ENCODE measurements at places on chromosomes 4 and X. TPM values are rescaled to one million over a fixed set of nuclear protein-coding genes. Genes with fewer than 3 reads are reported as not detected.
A peak's percentile ranks its signal among the peaks of the same experiment; 100 is the strongest.

DNA sequence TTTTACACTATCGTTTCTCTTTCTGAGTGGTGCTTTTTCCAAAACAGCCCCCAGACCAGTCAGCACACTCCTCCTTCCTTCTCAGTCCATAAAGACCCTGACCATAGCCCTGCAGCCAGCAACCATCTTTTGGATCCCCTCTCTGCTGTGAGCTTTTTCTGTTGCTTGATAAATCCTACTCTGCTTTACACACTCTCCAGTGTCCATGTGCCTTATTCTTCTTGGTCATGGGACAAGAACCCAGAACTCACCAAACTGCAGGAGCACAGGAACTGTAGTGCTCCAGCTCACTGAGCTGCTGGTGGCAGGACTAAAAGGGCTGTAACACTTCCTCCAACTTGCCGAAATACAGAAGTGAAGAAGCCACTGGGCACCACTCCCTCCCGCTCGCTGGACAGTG is 32.5 kb downstream of the COX18 start:
- no peaks in the 10 kb centered on the region for H3K27me3 ChIP-seq
- DNase-seq, result no peak
- no peaks in the 10 kb centered on the region for H3K36me3 ChIP-seq
- no peak overlapping the region for H3K27ac ChIP-seq
- H3K4me1 ChIP-seq, result no peaks in the 10 kb centered on the region
- H3K4me3 ChIP-seq, result no peak overlapping the region

DNA sequence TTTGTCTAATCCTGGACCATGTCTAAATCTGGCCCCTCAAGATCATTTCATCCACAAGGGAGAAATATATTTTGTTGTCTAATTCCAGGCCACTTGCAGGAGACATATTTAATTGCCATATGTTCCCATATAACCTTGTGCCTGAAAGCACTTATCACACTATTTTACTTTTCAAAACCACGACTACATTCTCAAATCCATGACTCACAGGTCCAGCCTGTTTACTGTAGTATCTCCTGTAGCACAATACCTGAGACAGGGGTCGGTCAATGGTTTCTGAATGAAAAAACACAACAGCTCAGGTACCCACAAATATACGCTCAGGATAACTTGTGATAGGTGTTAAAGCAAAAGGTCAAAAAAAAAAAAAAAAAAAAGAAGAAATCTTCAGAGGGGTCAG is 60.9 kb downstream of the SEC24D start:
- H3K27me3 ChIP-seq, result no peaks in the 10 kb centered on the region
- no peak overlapping the region for H3K27ac ChIP-seq
- H3K36me3 ChIP-seq, result no peaks in the 10 kb centered on the region
- no peak overlapping the region for H3K4me3 ChIP-seq

DNA sequence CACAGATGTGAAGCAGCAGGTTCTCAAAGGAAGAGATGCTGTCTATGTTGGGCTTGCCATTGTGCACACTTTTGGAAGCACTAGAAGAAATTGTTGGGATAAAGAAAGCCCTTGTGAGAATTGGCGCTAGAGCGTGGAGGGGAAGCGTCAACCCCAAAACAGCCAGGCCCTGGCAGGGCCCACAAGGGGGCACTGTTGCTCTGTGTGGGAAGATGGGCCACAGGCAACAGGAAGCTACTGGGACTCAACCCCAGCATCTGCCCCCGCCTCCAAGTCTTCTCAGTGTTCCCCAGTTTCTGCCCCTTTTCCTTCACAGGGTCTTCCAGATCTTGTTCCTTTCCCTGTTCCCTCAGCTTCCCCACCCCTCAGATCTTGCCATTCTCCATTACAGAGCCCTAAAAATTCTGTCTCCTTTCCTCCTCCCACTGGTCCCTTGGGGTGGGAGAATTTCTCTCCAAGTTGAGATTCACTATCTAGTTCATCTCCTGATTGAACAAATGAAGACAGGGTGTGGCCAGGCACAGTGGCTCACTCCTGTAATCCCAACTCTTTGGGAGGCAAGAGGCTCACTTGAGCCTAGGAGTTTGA is 85.5 kb downstream of the STARD8 start:
- H3K4me1 ChIP-seq, result no peaks in the 10 kb centered on the region
- H3K4me3 ChIP-seq, result no peak overlapping the region
- no peaks in the 10 kb centered on the region for H3K27me3 ChIP-seq
- no peak for DNase-seq
- no peaks in the 10 kb centered on the region for H3K36me3 ChIP-seq
- H3K27ac ChIP-seq, result no peak overlapping the region

PJA1 gene
- 69.4 TPM for total RNA-seq

DNA sequence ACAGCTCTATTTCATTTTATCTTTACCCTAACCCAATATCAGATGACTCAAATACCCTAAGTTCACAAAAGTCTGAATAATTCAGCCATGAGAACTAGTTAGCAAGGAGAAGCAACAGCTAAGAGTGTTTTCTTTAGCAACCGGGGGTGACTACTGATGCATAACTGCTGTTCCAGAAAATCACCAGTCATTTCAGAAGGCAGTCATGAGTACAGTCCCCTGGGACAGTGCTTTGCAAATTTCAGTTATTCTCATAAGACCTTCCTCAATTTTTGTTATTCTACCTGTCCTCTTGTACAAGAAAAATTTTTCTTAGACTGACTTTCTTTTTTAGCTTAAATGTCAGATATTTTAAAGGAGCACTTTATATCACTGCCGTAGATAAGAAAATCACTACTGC is 16.4 kb downstream of the BANK1 start:
- no peak overlapping the region for H3K27ac ChIP-seq
- H3K4me1 ChIP-seq, result no peaks in the 10 kb centered on the region
- no peaks in the 10 kb centered on the region for H3K36me3 ChIP-seq
- H3K4me3 ChIP-seq, result no peak overlapping the region

MORF4L2 gene
- 391 TPM for total RNA-seq

GRCh38 chrX:146241902-146242301 is 424.3 kb downstream of the SLITRK2 start:
- no peak overlapping the region for H3K27ac ChIP-seq
- H3K27me3 ChIP-seq, result no peaks in the 10 kb centered on the region
- no peak overlapping the region for H3K4me3 ChIP-seq
- H3K36me3 ChIP-seq, result no peaks in the 10 kb centered on the region
- no peak for DNase-seq
- no peaks in the 10 kb centered on the region for H3K4me1 ChIP-seq

SPACA5B gene
- total RNA-seq, result not detected

MAGEC1 gene
- not detected for total RNA-seq

- peak; percentile 56 for DNase-seq
- H3K4me1 ChIP-seq, result no peaks in the 10 kb centered on the region
- H3K27ac ChIP-seq, result peak overlapping the region; percentile 94
These were observed 581 bp downstream of the UBE2K start for GRCh38 chr4:39698424-39699009.

RAI2 gene
- 5.2 TPM for total RNA-seq

P2RY4 gene
- 0.06 TPM for total RNA-seq

- no peaks in the 10 kb centered on the region for H3K36me3 ChIP-seq
- no peak overlapping the region for H3K4me3 ChIP-seq
- H3K4me1 ChIP-seq, result peaks cover 8% of the 10 kb centered on the region
These were observed 162.5 kb upstream of the ATP6AP2 start for GRCh38 chrX:40418146-40418812.

- H3K27ac ChIP-seq, result no peak overlapping the region
- no peak overlapping the region for H3K4me3 ChIP-seq
- no peak for DNase-seq
- H3K36me3 ChIP-seq, result no peaks in the 10 kb centered on the region
These were observed 187.2 kb downstream of the NPFFR2 start for GRCh38 chr4:72218953-72219352.

LUZP4 gene
- not detected for total RNA-seq

- H3K27me3 ChIP-seq, result no peaks in the 10 kb centered on the region
- no peaks in the 10 kb centered on the region for H3K4me1 ChIP-seq
- peak; percentile 2 for DNase-seq
- no peak overlapping the region for H3K27ac ChIP-seq
These were observed 116.9 kb upstream of the GABRA2 start for GRCh38 chr4:46506876-46507275.

FAM114A1 gene
- total RNA-seq, result 71.8 TPM

- H3K4me3 ChIP-seq, result no peak overlapping the region
- no peaks in the 10 kb centered on the region for H3K27me3 ChIP-seq
- no peaks in the 10 kb centered on the region for H3K36me3 ChIP-seq
- DNase-seq, result no peak
These were observed 17.9 kb upstream of the OGT start for GRCh38 chrX:71515038-71515396.

- H3K36me3 ChIP-seq, result peaks cover 45% of the 10 kb centered on the region
- no peaks in the 10 kb centered on the region for H3K27me3 ChIP-seq
- H3K4me1 ChIP-seq, result peaks cover 4% of the 10 kb centered on the region
- H3K4me3 ChIP-seq, result no peak overlapping the region
These were observed 11.9 kb upstream of the MXD4 start for GRCh38 chr4:2273657-2274319.

DNA sequence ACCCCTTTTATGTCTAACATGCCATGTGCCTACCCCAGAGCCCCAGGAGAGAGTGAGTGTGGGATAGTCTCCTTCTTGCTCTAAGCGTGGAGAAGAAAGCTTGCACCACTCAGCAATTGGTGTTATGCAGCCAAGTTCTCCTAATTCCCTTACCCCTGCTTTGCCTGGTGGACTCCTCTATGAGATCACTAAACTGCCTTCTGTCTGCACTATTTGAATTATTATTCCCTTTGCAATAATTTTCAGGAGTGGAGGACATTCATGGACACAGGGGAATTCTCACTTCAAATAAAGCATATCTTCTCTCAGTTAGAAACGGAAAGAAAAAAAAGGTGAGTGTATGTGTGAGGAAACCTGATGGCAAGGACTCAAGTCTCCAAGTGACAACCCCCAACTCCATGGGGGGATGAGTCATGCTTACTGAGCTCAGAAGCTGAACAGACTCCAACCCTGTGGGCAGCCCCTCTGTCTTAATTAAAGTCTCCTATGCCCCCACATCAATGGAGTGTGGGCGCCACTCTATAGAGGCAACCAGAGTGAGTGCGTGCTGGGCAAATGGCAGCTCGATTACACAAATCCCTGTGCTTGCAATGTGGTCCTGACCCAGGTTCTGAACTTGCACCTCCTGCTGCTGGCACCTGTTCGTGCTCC is 381.9 kb downstream of the RAB28 start:
- no peak overlapping the region for H3K4me3 ChIP-seq
- H3K36me3 ChIP-seq, result no peaks in the 10 kb centered on the region
- H3K27me3 ChIP-seq, result no peaks in the 10 kb centered on the region
- H3K4me1 ChIP-seq, result no peaks in the 10 kb centered on the region

- H3K27me3 ChIP-seq, result no peaks in the 10 kb centered on the region
- no peak overlapping the region for H3K27ac ChIP-seq
- no peaks in the 10 kb centered on the region for H3K4me1 ChIP-seq
- no peak for DNase-seq
- no peaks in the 10 kb centered on the region for H3K36me3 ChIP-seq
- H3K4me3 ChIP-seq, result no peak overlapping the region
These were observed 726.4 kb upstream of the MAGEB2 start for GRCh38 chrX:29488919-29489318.

SCD5 gene
- total RNA-seq, result 297 TPM

DNA sequence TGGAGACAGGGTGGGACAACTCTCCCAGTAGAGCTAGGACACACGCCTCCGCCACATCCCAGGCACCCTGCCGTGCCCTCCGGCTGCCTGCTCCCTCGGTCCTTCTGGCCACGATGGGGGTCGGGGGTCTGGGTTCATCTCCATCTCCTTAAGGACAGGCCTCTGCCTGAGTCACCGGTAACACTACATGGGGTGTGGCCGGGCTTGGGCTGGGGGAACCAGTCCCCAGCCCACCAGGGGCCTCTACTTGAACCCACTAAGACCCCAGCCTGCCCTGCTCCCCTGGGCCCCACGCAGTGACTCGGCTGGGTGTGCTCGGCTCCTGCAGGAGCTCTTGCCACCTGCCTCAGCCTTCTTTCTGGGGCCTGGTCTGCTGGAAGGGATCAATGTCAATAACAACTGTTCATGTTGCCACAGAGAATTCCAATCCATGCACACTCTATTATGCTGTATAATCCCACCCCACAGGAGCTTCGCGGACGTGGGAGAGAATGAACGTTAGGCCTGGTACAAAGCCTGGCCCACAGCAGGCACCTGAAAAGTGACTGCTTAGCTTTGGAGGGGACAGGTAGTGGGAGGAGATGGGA is 177.7 kb upstream of the PSAPL1 start:
- no peak overlapping the region for H3K27ac ChIP-seq
- H3K4me1 ChIP-seq, result peaks cover 14% of the 10 kb centered on the region
- H3K36me3 ChIP-seq, result no peaks in the 10 kb centered on the region
- H3K27me3 ChIP-seq, result no peaks in the 10 kb centered on the region

HAUS3 gene
- 22.6 TPM for total RNA-seq

DNA sequence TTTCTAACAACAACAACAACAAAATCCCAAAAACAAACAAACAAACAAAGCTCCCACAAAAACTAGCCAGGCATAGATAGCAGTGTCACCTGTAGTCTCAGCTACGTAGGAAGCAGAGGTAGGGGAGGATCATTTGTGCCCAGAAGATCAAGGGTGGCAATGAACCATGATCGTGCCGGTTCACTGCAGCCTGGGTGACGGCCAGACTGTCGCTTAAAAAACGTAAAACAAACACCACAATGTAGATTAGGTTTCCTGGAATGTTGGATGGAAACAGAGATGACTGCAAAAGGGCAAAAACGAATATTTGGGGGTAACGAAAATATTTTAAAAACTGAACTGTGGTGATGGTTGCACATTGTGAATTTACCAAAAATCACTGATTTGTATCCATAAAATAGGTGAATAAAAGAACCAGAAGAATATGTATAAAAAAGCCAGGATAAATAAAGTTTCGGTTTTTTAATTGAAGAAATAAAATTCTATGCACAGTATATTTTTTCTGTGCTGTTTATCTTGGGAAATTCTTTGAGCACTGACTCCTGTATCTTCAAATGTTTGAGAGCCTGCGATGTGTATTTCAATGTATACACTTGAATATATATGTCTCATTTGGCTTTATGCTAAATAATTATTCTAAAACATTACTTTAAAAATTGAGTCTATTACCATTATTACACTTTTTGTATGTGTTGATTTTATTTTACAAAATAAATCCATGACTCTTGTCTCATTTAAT is 1477.0 kb downstream of the PCDH7 start:
- no peak for DNase-seq
- H3K4me1 ChIP-seq, result no peaks in the 10 kb centered on the region

CNKSR2 gene
- 14.3 TPM for total RNA-seq

UGT2B7 gene
- total RNA-seq, result 0.20 TPM

GRCh38 chr4:86891762-86892635 is at the start of gene C4orf36:
Gene C4orf36 (minus strand): TSS chr4:86892422. CDS start chr4:86891520, 902 bp downstream.
- H3K27me3 ChIP-seq, result no peaks in the 10 kb centered on the region
- peak; percentile 92 for DNase-seq
- no peaks in the 10 kb centered on the region for H3K36me3 ChIP-seq
- H3K4me1 ChIP-seq, result peaks cover 12% of the 10 kb centered on the region
- peak within 1 kb of the TSS; percentile 80 for H3K27ac ChIP-seq
- H3K4me3 ChIP-seq, result peak within 1 kb of the TSS; percentile 82

Measured in spinal cord (tissue), 10 donors.